Progenitor cell of endocrine pancreas (in vitro differentiated cells): ENCODE measurements at places on chromosomes 6 and 20.

GRCh38 chr20:62856931-62857619 is 4.5 kb downstream of the TCFL5 start:
- DNase-seq: no peak

DNA sequence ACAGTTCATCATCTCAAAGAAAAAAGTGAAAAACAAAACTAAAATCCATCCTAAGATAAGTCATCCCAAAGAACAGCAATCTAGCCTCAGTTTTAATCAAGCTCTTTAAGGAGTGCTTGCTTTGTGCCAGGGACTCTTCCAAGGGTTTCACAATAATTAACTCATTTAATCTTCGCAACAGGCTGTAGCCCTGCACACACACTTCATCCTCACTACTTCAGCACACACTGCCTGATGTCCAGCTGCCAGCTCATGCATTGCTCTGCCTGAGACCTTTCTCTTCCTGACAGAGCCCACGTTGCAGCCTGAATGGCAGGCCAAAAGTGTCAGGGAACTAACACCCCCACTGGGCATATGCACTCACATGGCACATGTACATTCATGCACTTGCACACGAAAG is 21.2 kb upstream of the PTPRT start:
- DNase-seq: no peak

- DNase-seq: no peak
Observed at GRCh38 chr6:150417250-150417649, 48.4 kb downstream of the IYD start.

GRCh38 chr6:42368181-42368580 is 83.5 kb downstream of the TRERF1 start:
- no peak for DNase-seq

DNA sequence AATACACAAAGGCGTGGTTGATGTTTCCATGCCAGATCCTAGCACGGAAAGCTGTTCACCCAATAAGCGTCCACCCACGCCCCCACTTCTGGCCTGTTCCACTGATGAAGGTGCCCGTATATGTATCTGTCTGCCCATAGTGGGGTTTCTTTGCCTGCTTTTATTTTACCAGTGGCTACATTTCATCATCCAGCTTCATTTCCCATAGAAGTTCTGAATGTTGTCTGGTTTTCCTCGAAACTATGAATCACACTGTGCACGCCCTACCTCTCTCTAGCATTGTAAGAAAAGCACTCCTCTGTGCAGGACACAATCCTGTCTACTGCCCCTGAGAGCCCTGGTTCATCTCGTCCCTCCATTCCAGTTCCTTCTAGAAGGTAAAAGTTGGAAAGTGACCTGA is 8.8 kb upstream of the CD93 start:
- DNase-seq: no peak

- no peak for DNase-seq
Observed at GRCh38 chr6:129901910-129902309, 40.8 kb upstream of the TMEM244 start.

DNA sequence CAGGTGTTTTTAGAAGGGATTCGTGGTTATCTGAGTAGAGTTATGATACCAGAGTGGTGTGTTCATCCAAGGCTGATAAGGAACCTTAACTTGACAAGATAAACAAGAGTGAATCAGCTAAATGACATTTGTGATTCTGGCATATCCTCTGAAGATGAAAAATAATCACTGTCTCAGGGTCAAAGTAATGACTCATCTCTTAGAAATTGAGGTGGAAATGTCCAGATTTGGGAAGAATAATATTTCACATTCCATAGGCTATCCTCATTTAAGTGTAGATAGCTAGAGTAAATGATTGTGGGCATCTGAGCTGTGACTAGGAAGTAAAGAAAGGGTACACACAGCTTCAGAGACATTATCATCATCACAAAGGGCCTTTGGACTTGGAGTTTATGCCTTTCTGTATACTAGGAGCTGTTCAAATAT is 255.7 kb downstream of the GJA1 start:
- DNase-seq: no peak

DNA sequence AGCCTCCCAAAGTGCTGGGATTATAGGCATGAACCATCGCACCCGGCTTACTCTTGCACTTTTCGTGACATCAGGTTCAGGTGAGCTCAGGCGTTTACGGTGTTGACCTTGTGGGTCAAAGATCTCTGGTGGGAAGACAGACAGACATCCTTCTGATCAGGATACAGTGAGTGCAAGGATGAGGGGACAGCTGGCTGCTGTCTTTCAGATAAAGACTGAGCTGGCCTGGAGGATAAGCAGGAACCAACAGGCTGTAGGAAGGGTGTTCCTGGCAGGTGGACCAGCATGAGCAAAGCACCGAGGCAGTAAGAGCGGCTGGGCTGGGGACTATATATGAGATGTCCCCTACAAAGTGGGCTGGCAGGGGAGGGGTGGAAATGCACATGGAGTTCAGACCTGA is 11.1 kb upstream of the GTSF1L start:
- DNase-seq: no peak

DNA sequence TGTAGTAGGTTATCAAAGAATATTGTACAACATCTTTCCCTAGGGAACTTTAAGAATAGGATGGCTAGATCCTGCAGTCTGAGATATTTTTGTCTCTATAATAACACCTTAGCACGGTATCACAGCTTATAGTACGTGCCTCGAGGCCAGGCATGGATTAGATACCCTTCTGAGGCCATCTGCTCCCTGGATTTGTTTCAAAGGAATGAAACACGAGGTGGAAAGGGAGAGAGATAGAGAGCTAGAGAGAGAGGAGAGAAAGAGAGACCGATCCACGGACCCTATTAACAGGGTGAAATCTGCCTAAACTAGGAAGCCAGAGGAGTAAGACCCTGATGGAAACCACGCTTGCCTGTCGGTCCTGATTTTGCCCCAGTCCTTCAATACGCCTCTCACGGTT is 92.5 kb downstream of the CD83 start:
- no peak for DNase-seq

DNA sequence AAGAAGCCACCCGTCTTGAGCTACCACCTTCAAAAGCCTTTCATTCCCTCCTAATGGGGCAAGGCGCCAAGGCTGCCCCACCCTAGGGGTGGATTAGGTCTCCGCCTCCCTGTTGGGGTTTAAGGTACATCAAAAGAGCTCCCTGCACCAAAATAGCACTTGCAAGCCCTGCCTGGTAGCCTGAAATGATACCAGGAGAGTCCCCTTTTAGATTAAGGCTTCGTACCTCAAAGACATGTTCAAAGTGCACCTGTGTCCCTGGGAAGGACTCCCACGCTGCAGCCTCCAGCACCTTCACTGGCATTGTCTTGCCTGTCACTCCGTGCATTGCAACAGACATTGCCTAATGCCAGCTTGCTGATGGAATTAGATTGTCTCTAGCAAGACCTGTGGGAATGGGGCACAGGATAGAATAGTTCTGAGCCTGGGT is 15.7 kb upstream of the CDKN1A start:
- DNase-seq: no peak

DNA sequence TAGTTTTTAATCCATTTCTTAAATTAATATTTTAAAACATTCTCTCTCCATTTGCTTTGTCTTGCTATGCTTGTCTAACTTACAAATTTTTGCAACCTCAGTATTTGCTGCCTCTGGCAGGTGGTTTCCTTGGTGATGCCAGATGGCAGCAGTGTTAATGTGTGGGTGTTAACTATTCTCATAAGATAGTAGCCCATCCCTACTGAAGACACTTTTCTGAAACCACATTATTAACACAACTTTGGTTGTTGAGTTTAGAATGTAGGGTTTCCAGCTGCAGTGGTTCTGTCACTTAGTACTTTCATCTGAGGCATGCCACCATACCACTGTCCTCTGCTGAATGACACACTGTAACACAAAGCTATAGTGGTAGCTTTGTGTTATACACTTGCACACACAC is 75.1 kb downstream of the MYO6 start:
- no peak for DNase-seq

DNA sequence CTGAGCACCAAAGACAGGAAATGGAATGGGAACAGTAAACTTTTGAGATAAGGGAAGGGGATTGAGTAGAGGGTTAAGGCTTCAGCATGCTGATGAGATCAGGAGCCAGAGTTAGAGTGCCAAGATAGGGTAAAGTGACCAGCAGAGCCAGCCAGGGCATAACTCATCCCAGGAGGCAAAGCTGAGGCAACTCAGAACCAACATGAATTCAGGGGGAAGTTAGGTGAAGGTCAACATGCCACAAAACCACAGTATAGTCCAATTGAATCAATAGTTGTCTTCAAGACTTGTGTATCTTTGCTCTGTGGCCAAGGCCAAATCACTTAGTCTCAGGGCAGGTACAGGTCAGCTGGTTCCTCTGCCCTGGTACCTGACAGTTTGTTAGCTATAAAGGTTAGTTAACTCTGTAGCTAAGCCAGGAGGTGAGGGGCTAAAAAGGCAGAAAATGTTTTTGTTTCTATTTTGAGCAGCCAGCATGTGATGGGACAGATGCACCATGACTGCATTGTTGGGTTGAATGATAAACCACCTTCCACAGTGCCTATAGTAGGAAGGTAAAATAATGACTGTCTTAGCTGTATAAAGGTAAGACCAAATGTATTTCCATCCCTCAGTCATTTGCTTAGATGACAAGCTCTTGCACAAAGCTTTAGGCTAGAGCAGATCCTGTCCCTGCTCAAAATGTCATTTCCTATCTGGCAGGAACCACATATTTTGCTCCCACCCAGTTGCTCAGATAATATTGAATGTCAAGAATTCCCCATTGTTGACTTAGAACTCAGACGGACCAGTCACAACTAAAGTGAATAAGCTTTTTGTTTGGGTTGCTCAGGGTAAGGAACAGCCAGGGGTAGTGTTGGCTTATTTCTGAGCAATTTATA is 15.8 kb downstream of the RNF8 start:
- DNase-seq: no peak

DNA sequence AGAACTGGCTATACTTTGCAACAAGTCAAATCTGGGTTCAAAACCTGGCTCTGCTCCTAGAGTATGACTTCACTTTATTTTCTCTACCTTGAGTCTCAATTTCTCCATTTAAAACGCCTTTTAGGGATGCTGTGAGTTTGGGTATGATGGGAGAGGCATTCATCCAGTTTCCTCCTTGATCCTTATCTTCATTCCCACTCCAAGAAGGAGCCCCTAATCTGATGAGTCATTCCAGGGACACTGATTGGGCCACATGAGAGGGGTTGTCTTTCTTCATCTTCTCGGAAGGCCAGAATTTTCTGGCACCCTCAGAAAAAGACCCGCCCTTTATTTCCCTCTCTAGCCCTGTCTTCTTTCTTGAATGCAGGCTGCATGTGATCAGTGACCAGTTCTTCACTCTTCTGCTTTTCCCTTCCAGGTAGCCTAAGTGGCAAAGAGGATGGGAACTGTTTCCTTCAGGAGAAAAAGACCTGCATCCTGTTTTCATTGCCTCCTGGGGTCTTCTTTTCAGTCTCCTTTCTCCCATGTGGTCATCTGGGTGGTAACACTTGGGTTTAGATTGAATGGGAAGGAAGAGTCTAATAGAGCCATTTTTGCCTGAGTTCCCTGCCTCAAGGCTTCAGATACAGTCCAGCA is 32.1 kb upstream of the PNRC1 start:
- no peak for DNase-seq

DNA sequence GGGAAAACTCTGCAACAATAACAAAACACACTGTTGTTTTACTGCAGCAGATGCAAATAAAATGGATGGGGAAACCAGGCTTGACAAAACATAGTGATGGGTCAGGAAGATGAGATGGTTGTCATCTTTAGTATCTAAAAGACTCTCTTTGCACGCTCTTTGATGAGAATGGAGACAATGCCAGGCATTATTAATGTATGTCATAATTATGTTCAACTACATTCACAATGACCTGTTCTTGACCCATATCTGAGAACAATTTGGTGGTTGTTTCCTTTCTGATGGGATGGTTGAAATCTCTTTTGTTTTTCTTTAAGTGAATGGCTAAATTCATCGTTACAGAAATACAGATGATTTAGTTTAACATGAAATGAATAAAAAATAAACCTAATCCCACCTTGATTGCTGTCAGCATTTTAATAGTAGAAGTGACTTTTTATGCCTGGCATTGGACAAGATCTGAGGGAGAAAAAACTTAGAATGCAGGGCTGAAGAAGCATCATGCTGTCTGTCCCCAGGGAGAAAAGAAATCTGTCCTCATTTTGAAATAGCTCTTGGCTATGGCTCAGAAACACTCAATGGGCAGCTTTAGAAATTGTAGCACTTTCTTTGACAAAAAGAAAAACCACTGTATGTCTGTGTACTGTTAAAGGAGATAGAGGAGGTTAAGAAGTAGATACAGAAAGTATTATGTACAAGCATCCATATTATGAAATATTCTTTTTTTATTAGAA is 12.4 kb upstream of the GRIK2 start:
- no peak for DNase-seq

- DNase-seq: no peak
Observed at GRCh38 chr6:47302043-47302442, 7.7 kb downstream of the TNFRSF21 start.

- DNase-seq: no peak
Observed at GRCh38 chr6:14423330-14423729, 305.8 kb downstream of the CD83 start.

DNA sequence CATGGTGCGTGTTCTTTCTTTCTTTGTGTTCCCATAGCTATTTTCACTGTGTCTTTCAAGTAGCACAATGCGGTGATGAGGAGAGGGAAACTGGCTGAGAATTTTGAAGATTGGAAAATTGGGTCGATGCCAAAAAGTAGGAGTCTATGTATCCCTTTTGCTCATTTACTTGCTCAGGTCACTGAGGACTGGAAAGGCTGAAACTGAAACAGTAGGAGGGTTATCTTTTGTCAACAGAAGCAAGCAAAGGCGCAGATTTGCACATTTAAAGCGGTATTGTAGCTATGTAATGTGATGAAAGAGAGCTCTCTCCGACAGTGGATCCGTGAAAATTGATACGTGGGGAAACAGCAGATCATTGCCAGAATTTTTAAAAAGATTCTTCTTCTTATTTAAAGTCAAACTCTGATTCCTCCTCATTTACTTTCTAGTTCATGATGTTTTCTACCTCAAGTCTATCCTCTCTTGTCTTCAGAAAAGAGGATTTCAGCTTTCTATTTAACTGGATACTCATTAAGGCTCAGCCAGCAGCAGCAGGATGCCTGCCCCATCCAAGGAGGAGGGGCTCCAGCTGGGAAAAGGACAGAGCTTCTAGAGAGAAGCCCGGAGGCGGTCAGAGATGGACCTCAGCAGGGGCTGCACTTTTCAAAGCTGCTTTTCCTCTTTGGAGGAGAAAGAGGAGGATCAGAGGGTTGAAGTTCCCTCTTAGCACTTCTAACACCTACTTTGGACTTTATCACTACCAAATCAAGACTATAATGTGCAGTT is 15.9 kb upstream of the FYN start:
- DNase-seq: no peak

- no peak for DNase-seq
Observed at GRCh38 chr6:41694815-41695526, 40.4 kb downstream of the TFEB start.
